ENCODE measurements at places on chromosomes 4 and X.

- no peak for DNase-seq
These were observed 84.1 kb downstream of the CLCN4 start for GRCh38 chrX:10240918-10241317.

GRCh38 chr4:149708513-149709130 lies 107.0 kb downstream of the IQCM start:
- no peak for DNase-seq

GRCh38 chr4:101944649-101945048 lies 154.1 kb downstream of the BANK1 start:
- DNase-seq, result no peak

DNA sequence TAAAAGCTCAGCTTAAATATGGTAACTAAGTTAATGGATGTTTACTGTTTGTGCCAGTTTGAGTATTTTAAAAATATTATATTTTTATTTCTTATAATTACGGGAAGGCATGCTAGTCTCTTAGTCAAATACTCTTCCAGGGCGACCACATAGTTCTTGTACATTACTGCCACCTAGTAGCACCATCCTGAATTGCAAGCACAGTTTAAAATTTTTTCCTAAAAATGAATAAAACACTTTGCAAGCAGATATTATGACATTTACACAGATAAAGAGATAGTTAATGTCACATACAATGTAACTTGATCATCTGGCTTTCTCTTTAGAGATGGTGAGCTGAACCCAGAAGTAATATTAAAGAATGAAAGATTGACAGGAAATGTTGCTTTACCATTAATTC lies 11.5 kb downstream of the NDP start:
- DNase-seq, result no peak

- no peak for DNase-seq
These were observed 421.2 kb downstream of the EPHA5 start for GRCh38 chr4:65249111-65249510.

DNA sequence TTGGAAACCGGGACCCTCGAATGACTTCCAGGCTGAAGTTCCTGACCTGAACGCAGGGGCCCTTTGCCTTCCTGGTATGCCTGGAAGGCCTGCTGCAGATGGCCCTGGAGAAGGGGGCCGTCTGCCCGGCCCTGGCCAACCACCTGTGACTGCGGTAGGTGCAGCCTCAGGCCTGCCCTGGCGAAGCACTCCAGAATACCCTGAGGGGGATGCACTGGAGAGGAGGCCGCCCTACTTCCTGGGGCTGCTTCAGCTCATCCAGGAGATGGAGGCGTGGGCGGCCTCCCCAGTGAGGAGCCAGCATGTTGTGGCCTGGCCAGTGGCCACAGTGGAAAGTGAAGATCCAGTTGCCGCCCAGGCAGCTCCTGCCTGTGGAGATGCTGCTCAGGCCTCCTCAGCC lies 26.4 kb upstream of the PNMA3 start:
- DNase-seq, result no peak

DNA sequence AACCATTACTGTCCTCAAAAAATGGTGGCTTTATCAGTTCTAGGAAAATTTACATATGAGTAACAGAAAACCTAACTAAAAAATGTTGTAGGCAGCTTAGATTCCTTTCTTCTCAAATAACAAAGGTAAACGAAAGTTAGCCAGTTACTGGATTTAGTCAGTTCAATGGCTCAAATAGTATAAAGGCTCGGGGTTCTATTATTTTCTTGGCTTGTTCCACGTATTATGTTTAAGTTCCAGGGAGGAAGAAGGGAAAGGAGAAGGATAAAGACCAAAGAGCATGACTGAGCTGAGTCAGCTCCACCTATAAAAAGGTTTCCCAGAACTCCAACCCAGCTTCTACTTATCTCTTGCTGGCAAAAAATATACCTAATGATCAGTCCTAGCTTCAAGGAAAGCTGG lies 41.0 kb upstream of the MAB21L2 start:
- no peak for DNase-seq

DNA sequence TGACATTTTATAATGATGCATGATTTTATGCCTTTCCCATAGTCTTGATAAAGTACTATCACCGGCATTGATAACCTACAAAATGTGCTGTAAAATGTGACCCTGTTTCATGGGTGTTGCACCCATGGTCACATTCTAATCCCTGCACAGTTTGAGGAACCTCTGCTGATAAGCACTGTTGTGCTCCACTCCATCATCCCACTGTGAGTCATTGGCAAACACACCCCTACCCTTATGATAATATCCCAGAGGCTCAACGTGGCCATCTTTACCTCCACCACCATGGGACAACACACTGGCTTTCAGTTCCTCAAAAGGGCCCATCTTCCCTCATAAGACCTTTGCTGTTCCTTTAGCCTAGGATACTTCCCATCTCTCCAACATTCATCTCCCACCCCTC lies 32.0 kb upstream of the SGMS2 start:
- DNase-seq, result peak; percentile 31

DNA sequence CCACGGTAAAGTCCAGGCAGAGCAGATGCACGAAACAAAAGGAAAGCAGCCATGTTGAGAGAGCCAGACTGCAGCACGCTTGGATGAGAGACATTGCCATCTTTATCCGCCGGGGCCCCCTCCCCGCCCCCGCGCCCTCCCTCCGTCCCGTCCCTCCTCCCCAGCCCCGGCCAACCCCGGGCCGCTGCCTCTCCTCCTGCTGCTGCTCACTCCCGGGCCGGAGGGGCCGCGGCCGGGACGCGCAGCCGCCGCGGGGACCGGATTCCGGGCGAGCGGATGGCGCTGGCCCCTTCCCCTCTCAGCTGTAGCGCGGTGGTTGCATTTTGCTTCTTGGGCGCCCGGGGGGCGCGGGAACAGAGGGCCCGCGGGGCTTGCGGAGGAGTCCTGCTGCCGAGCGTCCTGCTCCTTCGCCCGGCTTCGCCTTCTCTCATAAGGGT lies 542 bp downstream of the RNF150 start:
- DNase-seq, result no peak

DNA sequence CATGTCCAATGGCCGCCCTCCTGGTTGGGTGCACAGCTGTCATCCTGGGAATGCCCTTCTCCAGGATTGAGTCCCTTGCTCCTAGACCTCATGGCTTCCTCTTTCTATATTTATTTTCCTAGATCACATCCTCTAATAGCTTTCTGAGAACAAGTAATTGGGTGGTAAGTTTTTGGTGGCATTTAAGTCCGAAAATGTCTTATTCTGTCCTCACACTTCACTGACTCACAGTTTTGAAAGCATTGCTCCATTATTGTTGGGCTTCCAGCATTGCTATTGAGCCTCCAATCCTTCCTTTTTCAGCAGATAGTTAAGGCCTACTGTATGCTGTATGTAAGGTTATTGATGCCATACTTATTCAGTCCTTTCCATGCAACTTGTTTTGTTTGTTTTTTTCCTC lies 25.9 kb downstream of the PGM2 start:
- DNase-seq, result peak; percentile 87

- no peak for DNase-seq
These were observed 143.2 kb upstream of the DCAF8L1 start for GRCh38 chrX:28124416-28124815.

Data from inflammatory macrophage treated with lipopolysaccharide for 4 hours (primary cell).